ENCODE measurements at places on chromosomes 5 and 9.
A peak's percentile ranks its signal among the peaks of the same experiment; 100 is the strongest.

GRCh38 chr5:101679816-101680215 is 616.3 kb downstream of the SLCO4C1 start:
- DNase-seq: no peak

DNA sequence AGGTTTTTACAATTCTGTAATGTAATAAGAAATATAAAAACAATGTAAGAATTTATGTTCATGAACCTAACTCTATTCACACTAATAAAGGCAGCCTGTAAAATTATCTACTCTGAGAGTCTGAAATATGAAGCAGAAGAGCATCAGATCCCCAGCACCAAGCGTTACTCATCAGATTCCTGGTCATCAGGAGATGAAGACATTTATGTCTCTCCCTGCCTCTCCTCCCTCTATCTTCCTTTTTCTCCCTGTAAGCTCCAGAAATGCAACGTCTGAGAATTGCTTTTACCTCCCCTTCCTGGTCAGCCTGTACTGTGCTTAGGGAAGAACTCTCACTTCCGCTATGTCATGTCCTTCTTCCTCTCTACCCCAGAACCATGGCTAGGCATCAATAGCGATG is 114.4 kb upstream of the SLIT3 start:
- no peak for DNase-seq

GRCh38 chr5:32057187-32058096 is 116.7 kb downstream of the GOLPH3 start:
- no peak for DNase-seq

DNA sequence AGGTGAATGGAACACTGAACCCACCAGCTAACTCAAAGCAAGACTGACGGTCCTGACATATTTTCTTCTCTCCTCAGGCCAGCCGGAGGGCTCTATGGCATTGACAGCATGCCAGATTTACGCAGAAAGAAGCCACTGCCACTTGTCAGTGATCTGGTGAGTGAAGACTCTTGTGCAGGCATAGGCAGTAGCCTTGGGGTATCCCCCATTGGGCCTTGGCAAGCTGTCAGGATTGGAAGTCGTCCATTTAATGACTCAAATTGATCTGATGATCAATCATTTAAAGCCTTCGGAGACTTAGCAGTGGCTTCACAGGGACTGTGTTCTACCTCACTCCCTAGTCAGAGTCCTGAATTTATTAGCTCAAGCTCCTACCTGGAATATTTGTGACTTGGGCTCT is 119.7 kb upstream of the RUSC2 start:
- DNase-seq: no peak

DNA sequence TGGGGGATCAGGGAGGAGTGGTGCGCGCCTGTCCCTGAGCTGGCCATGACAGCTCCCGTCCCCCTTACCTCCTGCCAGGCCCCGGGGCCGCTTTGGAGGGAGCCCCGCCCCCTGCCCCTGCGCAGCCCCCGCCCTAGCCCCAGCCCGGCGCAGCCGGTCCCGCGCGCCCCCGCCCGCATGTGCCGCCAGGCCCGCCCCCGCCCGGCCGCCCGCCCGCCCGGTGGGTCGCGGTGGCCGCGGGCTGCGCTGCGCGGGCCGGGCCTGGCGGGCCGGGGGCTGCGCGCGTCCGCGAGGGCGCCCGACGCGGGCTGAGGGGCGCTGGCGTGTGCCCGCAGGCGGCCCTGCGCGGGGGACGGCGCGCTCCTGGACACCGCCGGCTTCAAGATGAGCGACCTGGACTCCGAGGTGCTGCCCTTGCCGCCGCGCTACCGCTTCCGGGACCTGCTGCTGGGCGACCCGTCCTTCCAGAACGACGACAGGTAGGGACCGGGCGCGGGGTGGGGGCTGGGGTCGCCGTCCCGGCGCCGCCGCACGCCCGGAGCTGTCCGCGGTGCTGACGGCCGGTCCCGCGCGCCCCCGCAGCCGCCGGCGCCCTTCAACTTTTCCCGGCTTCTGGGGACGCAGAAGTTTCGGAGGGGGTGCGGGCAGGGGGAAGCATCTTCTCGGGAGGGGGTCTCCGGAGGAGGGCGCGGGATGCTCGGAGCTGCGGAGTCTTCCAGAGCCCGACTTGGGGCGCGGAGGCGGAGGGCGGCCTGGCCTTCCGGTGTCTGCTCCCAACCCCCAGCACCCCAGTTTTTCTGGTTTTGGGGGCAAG is 12.5 kb downstream of the KCNT1 start:
- DNase-seq: no peak

DNA sequence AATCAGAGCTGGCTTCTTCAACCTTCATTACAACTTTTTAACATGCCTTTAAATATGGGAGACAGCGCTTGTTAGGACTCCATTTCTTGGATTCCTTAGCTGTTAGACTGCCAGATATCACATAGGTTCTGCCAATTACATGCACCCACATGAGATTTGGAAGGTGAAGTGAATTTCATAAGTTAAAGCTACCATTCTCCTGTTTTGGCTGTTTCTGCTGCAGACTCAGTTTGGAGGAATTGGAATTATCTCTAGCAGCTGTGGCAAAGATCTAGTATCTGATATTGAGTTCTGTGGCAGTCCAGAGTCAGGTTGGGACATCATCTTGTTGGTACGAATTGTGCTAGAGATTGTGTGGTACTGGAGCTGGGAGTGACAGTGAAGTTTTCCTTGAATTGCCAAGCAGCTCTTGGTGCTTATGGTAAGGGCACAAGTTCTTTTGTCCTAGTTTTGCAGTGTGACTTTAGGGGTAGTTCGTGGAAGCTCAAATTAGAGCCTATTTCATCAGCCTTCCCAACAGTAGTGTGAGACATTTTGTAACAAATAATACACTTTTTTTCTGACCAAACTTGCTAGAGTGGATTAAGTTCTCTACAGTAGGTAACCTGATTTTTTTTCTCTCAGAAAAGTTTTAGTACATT is 9.1 kb upstream of the PJA2 start:
- no peak for DNase-seq

DNA sequence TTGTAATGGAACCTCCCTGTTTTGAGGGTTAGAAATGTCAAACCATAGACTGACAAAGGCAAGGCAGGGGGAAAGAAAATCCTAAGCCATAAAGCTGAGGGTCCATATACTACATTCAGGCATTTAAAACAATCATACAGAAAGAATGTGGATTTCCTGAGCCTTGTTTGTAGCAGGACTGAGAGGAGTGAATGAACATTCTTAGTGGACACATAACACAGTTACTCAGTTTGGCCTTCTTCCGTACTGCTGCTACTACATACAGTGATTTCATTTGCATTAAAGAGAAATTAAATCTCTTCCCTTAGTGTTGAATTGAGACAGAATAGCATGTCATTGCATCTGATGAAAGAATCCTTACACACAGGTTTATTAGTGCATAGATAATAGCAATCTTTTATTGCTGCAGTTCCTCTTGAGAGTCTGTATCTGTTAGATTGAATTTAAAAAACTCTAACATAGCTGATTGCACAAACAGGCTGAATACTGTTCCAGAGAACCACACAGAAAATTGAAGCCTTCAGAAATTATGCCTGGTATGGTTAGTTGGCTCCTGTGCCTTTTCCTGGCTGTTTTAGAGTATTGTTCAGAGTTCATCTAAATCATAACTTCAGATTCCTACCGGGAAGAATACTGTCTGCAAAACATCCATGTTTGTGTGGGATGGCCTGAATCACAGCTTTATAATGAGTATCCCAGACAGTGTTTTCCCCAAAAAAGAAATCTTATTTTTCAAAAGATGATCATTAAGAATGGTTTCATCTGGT is 2.0 kb upstream of the MTX3 start:
- DNase-seq: no peak

- no peak for DNase-seq
These were observed 588 bp upstream of the ZBED3 start for GRCh38 chr5:77087484-77088261.

GRCh38 chr5:107063511-107063910 is 607.2 kb downstream of the EFNA5 start:
- no peak for DNase-seq

DNA sequence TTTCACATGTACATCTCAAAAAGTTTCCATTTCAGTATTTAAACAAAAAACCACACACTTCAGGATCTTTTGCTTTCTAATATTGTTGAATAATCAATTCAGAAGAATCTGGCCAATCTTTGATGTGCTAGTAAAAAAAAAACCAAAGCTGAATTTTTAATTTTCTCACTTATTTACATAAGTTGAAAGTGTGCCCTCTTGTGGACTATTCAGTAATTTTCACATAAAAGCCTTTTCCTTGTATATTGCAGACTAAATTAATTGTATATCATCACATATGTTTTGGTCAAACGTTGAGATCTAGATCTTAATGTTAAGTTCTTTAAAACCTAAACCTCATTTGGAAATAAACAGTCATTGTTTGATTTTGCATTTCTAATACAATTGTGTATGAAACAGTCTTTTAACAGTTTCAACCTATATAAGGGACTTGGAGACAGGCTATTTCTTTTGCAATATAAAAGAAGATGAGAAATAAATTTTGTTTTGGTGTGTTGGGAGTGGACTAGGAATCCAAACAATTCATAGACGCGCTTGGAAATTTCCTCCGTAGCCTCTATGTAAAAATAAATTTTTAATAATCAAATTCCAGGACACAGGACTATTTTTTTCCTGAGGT is 68.1 kb downstream of the NIPBL start:
- DNase-seq: peak; percentile 79

GRCh38 chr5:1470762-1471211 is 25.5 kb upstream of the SLC6A3 start:
- DNase-seq: no peak

DNA sequence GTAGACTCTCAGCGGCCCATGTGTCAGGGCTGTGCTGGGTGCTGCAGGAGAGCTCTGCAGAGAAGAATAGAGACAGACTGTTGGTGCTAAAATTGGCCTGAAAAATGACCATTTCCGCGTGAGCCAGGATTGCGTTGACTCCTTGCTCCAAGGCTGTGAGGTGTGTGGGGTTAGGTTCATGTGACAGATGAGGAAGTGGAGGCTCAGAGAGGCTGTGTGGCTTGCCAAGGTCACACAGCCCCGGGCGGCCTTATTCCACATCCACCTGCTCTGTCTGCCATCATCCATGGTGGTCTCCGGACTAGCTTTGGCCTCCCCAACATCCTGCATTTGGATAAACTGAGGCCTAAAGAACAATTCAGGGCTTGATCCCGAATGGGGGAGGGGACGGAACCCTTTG is 15.2 kb downstream of the NEK6 start:
- no peak for DNase-seq

DNA sequence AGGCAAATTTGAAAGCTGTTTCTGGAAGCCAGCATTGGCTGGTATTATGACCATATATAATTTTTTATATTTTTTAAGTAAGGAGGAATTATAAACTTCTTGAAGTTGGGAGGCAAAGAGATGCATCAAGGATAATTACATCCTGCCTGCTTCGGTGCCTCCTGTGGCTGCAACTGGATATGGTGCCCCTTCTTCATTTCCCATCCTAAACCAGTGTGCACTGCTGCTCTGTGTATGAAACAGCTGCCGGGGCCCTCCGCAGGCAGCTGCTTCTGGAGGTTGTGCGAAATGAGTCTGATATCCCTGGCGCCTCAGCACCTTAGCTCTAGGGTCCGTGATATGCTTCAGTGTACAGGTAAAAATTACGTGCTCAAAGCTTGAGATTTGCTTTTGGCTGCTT is 304.2 kb downstream of the ENC1 start:
- no peak for DNase-seq

GRCh38 chr5:143775258-143775657 is 36.7 kb upstream of the HMHB1 start:
- no peak for DNase-seq

DNA sequence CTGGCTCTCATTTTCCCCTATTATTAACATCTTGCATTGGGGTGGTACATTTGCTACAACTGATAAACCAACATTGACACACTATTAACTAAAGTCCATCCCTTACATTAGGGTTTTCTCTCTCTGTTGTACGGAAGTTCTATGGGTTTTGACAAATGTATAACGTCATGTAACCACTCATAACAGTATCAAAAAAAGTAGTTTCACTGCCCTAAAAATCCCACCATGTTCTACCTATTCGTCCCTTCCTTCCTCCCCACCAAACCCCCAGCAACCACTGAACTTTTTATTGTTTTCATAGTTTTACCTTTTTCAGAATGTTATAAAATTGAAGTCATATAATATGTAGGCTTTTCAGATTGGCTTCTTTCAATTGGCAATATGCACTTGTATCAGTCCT is 40.1 kb downstream of the MLLT3 start:
- DNase-seq: no peak

- no peak for DNase-seq
These were observed 32.3 kb upstream of the NPM1 start for GRCh38 chr5:171355302-171355724.

DNA sequence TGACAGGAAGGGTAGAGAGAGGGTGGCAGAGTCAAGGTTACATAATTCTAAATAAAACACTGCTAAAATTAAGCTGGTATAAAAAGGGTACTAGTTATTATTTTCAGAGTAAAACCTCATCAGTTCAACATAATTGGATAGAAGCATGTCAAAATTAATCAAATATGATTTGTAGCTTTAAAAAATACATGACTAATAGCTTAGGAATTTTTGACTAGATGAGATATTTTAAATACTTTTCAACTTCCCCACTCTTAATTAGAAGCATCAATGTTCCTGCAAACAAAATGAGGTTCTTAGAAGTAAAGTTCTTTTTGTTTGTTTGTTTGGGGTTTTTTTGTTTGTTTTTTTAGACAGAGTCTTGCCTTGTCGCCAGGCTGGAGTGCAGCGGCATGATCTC is 29.1 kb downstream of the HTR4 start:
- DNase-seq: no peak

GRCh38 chr5:174916227-174916626 is 191.8 kb downstream of the MSX2 start:
- DNase-seq: no peak

DNA sequence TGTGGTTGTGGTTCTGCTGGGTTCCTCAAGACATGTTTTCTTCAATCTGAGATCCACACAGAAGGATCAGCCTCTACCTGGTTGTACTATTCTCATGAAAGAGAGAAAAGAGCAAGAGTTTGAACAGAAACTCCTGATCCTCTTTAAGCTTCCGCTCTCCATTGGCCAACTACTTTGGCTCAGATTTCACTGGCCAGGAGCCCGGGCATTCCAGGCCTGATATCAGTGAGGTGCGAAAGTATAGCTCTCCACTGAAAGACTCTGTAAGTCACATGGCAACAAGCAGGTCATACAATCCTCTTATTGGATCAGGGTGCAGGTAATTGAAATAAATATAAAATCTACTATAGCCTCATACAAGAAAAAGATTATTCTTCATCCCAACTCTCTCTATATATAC is 920.5 kb downstream of the TLE4 start:
- DNase-seq: no peak

DNA sequence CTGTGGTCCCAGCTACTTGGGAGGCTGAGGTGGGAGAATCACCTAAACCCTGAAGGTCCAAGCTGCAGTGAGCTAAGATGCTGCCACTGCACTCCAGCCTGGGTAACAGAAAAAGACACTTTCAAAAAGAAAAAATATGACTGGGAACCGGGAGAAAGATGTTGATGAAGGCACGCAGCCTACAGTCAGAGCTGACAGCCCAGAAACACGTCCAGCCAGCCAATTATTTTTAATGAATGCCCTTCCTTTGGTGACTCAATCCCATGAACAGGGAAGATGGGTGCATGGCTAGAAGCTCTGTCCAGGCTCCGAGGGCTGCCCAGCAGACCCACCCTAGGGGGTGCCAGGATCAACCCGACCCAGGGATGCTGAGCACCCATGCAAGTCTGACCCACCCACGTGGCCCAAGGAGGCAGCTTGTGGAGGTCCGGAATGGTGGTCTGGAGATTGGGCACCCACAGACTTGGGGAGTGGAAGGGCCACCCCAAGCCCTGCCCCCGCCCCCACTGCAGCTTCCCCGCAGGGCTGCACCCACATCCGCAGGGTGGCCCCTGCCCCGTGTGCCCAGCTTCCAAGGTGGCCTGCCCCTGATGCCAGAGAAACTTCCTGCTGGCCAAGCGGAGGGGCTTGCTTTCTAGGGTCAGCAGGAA is 51.0 kb downstream of the ADAMTS2 start:
- DNase-seq: no peak
